ENCODE measurements at places on chromosomes 4 and X. TPM values are rescaled to one million over a fixed set of nuclear protein-coding genes. Genes with fewer than 3 reads are reported as not detected.

DNA sequence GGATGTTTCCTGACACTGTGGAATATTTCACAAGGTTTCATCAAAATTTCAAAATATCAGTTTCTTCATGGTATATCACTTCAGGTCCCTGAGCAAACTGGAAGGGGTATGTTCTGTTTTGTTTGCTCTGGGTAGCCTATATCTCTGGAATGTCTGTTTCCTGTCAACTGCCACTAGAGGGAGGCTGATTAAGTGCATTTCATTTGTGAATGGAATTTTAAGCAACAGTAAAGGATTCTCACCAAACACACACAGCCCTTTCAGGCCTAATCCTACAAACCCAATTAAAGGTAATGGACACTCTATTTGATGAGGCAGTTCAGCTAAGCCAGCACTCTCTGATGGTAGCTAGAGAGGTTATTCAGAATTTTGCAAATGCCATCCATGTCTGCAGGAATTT is 307.1 kb downstream of the TEX13A start:
- ATAC-seq = no peak

DNA sequence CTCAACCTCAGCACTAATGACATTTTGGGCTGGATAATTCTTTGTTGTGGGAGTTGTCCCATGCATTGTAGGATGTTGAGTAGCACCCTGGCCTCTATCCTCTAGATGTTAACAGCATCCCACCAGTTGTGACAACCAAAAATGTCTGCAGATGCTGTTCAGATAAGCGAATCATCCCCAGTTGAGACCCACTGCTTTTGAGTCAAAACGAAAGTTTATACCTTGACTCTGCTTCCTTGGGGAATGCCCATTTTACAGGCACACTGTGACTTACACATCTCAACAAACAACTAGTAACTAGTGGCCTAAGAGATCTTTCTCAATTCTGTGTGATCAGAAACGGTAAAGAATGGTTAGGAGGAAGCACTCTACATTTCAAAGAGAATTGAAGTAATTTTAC is 37.0 kb downstream of the SEPSECS start:
- peak; percentile 97 for ATAC-seq

Gene IBSP
- total RNA-seq = not detected

DNA sequence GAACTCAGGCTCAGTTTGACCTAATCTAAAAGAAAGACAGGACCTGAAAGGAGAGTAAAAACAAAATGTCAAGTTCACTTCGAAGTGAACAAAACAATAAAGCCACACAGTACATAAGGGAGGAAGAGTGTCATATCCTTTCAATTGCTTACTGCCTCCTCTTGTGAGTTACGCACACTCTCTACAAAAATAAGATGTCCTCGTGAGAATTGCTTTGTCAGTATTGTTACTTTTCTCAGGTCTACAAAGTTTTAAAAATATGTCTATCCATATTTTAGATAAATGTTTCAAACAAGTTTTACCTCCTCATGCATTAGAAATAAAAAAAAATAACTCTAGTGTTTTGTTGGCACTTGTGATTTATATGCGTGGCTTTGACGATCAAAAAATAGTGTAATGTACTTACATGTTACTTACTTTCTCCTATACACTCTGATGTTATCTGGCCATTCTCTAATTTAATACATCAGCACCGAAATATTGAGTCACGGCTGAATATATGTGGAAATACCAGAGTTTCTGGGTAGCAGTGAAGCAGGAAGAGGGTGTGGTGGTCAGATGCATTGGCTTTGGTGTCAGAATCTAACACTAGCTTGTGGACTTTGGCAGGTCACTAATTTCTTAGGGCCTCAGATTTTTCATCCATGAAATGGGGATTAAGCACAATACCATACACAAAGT is 8.1 kb upstream of the MRPL1 start:
- ATAC-seq = peak; percentile 74

DNA sequence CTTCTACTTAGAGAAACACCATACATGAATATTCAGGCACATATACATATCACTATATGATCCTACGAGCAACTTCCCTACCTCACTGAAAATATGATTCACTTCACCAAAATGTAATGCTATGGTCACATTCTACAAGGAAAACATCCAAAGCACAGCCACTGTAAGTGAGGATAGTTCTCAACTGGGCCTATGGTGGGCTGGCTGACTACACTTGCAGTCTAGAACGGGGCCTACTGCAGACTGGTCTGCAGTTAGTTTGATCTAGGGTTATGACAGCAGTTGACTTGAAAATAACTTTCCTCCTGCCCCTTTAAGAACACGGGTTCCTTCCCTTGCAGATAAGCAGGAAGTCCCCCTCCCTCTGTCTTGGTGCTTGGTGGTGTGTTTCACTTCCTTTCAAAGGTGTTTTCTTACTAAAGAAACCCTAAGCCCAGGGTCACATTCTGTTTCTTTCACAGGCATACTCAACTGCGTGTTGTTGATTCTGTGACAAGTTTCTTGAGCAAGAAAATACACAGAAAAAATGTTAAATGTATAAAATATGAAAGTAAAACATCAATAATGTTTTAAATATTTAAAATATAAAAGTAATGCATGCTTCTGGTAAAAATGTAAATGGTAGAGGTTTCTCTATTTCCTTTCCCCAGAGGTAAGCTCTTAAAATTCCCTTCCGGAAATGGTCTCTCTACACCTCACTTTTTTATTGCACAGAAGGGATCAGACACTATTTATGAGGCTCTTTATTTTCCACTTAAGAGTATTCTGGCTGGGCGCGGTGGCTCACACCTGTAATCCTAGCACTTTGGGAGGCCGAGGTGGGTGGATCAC is 18.0 kb upstream of the TMSB4X start:
- ATAC-seq = peak; percentile 63

Gene GAGE12H
- not detected for total RNA-seq

DNA sequence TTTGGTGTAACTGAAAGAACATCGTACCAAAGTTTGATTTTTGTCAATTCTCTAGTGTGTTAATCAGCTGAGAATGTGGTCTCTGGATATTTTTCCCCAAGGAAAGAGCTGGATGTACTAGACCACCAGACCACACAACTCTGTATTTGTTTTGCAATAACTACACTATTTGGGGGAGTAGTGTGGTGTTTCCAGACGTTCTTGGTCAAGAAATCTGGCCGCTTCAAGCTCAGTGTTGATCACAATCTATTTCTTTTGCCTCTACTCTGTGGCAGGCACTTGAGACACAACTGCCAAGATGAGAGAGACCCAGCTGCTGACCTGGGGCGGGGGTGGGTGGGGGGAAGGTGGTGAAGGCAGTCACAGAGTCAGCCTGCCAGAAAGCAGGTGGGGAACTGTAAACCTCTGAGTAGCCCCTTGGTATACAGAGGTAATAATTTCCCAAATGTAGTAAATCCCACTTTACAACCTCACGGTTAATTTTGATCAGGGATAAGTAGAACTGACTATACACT is 30.6 kb downstream of the PTTG2 start:
- no peak for ATAC-seq

DNA sequence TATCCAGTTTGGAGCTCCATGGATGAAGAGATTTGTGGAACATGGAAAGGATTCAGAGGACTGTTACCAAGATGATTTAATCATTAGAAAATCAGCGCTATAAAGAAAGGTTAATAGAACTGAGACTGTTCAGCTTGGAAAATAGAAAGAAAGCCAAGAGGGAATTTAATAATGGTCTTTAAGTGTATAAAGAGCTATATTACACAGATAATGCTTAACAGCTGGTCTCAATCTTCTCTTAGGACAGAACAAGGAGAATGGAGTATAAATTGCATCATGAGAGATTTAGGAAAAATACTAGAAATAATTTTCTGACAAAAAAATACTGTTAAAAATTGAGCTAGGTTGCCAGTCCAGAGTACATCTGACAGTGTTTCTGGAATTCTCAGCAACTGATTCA is 91.3 kb upstream of the MAGEC2 start:
- no peak for ATAC-seq

- ATAC-seq = no peak
Measured at GRCh38 chr4:85448906-85449890, 25.8 kb upstream of the ARHGAP24 start.

GRCh38 chr4:22408474-22408873 is 107.4 kb downstream of the ADGRA3 start:
- ATAC-seq = no peak

DNA sequence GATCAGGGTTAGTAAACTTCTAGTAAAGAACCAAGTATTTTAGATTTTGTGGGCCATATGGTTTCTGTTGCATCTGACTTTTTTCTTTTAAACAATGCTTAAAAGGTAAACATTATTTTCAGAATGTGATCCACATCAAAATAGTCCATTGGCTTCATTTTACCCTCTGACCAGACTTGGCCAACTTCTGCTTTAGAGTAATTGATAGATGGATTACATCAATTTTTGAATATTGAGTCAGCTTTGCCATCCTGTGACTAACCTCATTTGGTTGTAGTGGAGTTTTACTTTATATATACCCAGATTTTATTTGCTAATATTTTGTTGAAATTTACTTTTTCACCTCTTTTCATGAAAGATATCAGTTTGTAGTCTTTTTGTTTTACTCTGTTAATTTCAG is 559.8 kb downstream of the TLL1 start:
- ATAC-seq = no peak

Gene GAGE2A
- not detected for total RNA-seq
